ENCODE measurements at places on chromosomes 1 and 21. TPM values are rescaled to one million over a fixed set of nuclear protein-coding genes. Genes with fewer than 3 reads are reported as not detected.

- peak; percentile 27 for DNase-seq
Observed at GRCh38 chr1:6523566-6523965, 30.7 kb downstream of the NOL9 start.

DNA sequence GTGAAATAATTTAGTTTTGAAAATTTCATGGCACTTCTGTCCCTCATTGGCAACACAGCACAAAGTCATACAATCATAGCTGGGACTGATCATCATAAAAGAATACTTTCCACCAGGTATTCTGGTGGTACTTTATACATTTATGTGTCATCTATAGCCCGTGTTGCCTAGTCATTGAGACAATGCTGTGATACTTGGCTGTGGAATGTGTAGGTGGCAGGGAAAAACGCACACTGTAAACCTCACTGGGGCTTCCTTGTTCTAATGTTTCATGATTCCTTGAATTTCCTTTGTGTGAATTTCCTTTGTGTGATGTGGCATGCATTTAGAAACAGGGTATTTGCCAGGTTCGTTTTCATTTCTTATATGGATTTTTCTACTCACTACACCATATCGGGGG, 118.3 kb downstream of the FMN2 start:
- DNase-seq = no peak

GRCh38 chr1:19414515-19415121, 70.7 kb downstream of the CAPZB start:
- DNase-seq = no peak

GRCh38 chr1:154468535-154469250, 33.3 kb upstream of the TDRD10 start:
- DNase-seq = no peak

Gene FAM229A
- total RNA-seq = not detected

Gene MOV10
- 39.7 TPM for total RNA-seq

Gene PPFIA4
- total RNA-seq = 1.2 TPM

DNA sequence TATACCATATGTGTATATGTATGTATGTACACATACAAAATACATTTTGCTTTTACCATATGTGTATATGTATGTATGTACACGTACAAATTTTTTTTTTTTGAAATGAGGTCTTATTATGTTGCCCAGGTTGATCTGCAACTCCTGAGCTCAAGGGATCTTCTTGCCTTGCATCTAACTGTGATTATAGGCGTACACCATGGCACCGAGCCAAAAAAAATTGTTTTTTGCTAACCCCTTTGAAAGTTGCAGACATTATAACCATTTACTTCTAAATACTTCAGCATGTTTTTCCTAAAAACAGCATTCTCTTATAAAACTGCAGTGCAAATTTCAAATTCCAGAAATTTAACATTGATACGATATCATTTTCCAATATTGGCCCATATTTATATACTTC, 147.0 kb downstream of the POU2F1 start:
- DNase-seq = no peak

Gene MYBPH
- total RNA-seq = not detected

GRCh38 chr1:159077120-159077961, 775 bp upstream of the AIM2 start:
- peak; percentile 23 for DNase-seq

DNA sequence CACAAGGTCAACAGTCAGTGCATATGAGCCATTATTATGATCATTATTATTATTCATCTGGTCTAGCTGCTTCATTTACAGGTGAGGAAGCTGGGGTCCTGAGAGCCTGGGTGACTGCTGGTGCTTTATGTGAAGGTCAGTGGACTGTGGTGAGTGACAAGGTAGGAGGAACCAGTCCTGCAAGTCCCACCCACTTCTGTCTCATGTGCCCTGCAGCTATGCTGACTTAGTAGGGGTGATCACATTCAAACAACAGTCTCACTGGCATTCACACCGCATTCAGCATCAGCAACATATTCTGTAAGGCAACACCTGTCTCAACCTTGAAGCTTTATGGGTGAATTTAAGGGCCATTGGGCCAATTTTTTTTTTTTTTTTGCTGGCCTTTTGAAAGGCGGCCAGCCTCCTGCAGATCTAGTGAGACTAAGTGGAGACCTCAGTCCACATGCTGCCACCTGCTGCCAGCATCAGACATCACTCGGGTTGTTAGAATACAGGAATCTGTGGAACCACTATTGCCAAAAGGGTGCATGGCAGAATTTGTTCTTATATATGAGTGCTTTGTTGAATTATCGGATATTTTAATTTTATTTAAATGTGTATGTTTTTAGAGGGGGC, 59.9 kb upstream of the CACNA1E start:
- peak; percentile 33 for DNase-seq

DNA sequence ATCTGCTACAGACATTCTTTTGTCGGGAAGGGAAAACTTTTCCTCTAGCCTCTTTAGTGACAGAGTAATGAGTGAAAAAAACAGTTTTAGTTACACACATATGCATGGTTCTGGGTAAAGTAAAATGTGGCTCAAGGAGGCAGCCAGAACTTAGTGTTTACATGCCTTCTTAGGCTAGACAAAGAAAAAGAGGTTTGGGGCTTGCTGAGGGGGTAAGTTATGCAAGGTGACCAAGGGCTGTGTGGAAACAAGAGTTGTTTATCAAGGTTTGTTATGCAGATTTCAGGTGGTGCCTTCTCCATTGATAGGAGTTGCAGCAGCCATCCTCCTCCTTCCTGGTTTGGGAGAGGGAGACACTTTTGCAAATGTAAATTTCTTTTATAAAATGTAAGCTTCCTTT, 66.5 kb upstream of the RAB3GAP2 start:
- DNase-seq = no peak

Gene STUM
- total RNA-seq = not detected

DNA sequence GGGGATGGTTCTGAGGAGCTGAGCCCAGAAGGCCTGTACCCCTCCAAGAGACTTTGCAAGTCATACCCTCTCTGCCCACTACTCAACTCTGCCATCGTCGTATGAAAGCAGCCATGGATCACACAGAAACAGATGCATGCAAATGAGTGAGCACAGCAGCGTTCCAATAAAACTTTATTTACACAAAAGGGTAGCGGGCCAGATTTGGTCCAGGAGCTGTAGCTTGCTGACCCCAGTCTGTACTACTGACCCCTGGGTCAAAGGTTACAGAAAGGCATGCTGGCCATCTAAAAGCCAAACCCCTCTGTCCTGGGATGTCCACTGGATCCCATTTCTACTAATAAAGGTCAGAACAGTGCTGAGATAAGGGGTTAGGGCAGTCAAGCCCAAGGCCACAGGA, 8.8 kb upstream of the AGTRAP start:
- DNase-seq = no peak

DNA sequence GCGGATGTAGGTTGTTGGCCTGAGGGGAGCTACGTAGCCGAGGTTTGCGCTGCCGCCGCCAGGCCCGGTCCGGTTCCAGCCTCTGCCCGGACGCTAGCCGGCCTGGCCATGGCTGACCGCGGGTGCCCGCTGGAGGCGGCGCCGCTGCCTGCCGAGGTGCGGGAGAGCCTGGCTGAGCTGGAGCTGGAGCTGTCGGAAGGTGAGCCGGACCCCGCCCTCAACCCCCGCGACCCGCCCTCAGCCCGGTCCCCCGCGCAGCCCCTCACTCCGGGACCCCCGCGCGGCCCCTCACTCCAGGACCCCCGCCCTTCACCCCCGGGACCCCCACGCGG, 299 bp downstream of the DIP2A start:
- DNase-seq = no peak

Gene RGS13
- not detected for total RNA-seq

GRCh38 chr1:179953974-179954492, 577 bp upstream of the CEP350 start:
- peak; percentile 30 for DNase-seq

DNA sequence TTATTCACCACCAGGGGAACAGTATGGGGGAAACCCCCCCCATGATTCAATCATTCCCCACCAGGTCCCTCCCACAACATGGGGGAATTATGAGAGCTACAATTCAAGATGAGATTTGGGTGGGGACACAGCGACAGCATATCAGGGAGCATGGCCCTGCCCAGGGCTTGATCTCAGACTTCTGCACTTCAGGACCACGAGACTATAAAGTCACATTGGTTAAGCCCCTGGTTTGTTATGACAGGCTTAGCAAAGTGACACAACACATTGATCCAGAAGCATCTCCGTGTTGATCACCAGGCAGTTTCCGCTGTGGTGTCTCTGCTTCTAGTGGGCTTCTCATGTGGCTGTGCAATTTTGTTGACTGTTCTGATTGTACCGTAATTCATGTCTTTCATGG, 312.7 kb upstream of the C1orf174 start:
- DNase-seq = no peak

Gene TCHHL1
- not detected for total RNA-seq

Gene LCE1F
- total RNA-seq = not detected

Gene KRTAP19-3
- total RNA-seq = not detected

Gene CYP4A22
- not detected for total RNA-seq

Gene TRPM2
- total RNA-seq = 0.13 TPM
